Heart left ventricle (tissue), 16 donors: ENCODE measurements at places on chromosomes 12 and 14.

DNA sequence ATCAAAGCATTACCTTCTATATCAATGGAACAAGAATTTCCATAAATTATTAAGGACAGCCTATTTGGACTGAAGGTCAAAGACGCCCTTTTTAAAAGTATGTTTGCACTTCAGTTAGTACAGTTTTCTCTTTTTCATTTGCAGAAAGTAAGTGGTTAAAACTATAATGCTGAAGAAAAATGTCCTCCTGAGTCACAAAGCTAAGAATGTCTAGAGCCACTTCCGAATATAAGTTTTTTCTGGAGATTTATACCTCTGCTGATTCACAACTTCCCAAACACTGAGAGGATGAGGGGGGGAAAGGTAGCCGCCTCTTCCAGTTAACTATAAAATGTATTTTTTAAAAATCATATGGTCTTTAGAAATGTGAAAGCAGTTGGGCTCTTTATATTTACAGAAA, 84.9 kb downstream of the DUSP6 start:
- no peak for DNase-seq

DNA sequence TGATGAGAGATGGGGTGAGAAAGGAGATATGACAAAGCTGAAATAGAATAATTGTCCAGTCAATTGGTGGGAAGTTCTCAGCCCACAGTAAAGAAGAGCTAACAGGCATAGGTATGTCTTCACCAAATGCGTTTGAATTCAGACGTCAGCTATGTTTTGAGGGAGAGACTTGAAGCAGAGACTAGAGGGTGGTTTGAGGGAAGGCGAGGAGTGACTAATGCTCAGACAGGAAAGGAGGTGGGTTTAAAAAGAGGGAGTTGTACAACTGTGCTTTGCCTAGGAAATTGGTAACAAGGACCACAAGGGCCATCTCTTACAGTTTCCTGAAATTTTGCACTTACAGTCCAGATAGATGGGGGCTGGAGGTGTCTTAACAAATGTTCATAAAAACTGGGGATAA, 6.4 kb downstream of the JKAMP start:
- no peak for DNase-seq

GRCh38 chr12:125983094-125983783, 918.0 kb downstream of the AACS start:
- peak; percentile 33 for DNase-seq

- DNase-seq: no peak
These were observed 86.5 kb downstream of the CAND1 start for GRCh38 chr12:67355428-67356379.

GRCh38 chr12:104763168-104763805, 194.8 kb downstream of the SLC41A2 start:
- no peak for DNase-seq

- no peak for DNase-seq
These were observed 323.4 kb downstream of the ACSS3 start for GRCh38 chr12:81401241-81401640.

- DNase-seq: no peak
These were observed 267.7 kb upstream of the G2E3 start for GRCh38 chr14:30291216-30291615.

DNA sequence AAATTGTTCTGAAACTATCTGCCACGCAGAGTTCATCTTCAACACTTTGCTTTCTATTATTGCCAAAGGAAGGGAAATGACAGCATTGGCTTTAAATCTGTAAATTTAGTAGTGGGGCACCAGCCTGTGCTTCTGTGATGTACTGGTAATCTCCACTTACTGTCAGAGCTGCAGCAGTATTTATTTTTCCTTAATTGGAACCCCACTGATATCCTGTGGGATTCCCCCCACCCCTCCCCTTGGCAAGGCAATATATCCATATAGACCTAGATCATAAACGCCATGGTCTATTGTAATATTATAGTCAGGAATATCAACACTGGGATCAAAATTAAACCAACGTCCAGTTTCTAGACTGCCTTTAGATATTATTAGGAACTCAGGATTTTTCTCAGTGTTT, 96.7 kb downstream of the RMST start:
- DNase-seq: no peak

- DNase-seq: no peak
These were observed 45.3 kb downstream of the SPRING1 start for GRCh38 chr12:116692605-116693004.

GRCh38 chr14:66652525-66653106, 144.7 kb downstream of the GPHN start:
- DNase-seq: no peak

GRCh38 chr12:28051516-28052354, 79.2 kb upstream of the PTHLH start:
- DNase-seq: no peak

GRCh38 chr12:68805592-68806120, 2.3 kb upstream of the MDM2 start:
- DNase-seq: no peak

- no peak for DNase-seq
These were observed 49.5 kb upstream of the EGLN3 start for GRCh38 chr14:34000396-34000795.

DNA sequence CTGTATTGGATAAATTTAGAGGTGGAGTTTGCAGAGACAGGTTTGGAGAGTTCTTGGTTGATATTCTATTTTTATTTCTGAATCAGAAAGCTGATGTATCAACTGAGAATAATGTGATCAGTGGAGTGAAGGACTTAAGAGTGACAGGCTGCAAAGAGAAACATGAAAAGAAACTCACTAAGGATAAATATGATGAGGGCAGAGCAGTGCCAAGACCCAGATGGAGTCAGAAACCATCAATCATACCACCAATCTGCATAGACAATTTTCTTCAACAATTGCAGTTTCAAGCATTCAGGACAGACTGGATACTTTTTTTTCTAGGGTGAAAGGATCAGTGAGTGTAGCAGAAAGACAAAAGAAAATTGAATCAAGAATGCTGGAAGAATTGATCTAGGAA, 226.7 kb upstream of the NAV3 start:
- no peak for DNase-seq

GRCh38 chr14:77242752-77243151, 28.3 kb downstream of the NGB start:
- no peak for DNase-seq

DNA sequence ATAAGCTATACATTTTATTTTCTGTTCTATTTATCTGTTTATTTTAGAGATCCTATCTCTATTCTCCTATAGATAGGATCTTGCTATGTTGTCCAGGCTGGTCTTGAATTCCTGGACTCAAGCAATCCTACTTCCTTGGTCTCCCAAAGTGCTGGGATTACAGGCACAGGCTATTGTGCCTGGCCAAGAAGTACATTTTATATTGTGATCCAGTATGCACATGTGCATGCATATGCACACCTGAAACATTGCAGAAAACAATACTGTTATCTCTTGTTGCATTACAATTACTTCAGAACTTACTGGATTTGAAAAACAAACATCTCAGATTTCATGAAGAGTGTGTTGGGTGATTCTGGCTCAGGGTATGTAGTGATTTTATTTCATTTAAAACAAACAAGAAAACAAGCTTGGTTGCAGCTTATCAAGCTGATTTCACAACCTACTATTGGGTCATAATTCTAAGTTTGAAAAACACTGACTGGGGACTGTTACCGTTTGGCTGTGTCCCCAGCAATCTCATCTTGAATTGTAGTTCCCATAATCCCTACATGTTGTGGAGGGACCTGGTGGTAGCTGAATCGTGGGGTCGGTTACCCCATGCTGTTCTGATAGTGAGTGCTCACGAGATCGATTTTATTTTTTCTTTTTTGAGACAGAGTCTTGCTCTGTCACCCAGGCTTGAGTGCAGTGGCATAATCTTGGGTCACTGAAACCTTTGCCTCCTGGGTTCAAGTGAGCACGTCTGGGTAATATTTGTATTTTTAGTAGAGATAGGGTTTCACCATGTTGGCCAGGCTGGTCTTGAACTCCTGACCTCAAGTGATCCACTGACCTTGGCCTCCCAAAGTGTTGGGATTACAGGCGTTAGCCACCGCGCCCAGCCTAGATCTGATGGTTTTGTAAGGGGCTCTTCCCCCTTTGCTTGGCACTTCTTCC, 31.3 kb downstream of the ERC1 start:
- DNase-seq: no peak

GRCh38 chr14:50022661-50023060, 93.7 kb downstream of the VCPKMT start:
- DNase-seq: no peak

GRCh38 chr12:14984766-14985285, 12.0 kb downstream of the PDE6H start:
- no peak for DNase-seq

DNA sequence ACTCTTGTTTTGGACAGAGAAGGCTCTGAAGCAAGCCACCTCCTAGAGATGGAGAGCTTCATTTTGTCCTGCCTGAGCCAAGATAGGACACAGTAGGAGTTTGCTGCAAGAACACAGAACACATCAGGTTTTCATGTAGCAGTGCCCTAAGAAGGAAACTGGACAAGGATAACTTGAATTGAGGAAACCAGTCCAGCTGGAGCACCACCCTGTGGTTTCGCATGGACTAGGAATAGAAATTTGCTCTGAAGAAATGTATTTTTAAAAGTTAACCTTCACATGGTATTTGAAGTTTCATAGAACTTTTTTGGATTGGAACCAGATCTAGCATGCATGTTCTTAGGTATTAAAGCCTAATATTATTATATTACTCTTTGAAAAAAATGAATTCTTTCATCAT, 68.8 kb downstream of the RERG start:
- DNase-seq: no peak

GRCh38 chr12:117790198-117790597, 178.6 kb downstream of the KSR2 start:
- no peak for DNase-seq

DNA sequence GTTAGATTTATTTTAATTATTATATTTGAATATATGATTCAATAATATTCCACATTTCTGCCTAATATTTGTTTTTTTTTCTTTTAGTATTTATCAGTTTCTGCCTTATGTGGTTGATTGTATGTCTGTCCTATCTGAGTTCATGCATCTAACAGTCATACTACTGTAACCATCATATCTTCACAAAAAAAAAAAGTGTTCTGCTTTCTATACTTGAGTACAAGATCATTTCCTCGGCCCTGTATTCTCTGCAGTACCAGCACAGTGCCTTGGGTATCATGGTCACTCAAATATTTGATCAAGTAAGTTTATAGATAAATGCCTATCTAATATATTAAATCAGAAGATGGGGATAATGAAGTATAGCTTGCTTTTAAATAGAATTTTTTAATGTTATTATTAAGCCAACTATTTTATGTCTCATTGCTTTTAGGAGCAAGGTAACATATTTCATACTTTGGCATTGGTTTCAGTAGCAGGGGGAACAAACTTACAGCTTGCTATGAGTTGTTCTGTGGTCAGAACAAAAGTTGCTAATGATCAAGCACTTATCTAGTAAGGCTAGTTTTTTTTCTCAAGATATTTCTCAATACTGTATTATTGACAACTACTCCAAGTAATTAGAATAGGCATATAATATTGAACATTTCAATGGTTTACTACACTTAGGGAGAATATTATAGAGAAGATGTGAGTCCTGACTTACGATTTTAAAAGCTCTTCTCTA, 290.5 kb upstream of the FBXO33 start:
- no peak for DNase-seq

GRCh38 chr12:45214071-45214470, 1.8 kb upstream of the ANO6 start:
- DNase-seq: no peak

- no peak for DNase-seq
These were observed 17.7 kb downstream of the IRAK4 start for GRCh38 chr12:43776498-43776897.

DNA sequence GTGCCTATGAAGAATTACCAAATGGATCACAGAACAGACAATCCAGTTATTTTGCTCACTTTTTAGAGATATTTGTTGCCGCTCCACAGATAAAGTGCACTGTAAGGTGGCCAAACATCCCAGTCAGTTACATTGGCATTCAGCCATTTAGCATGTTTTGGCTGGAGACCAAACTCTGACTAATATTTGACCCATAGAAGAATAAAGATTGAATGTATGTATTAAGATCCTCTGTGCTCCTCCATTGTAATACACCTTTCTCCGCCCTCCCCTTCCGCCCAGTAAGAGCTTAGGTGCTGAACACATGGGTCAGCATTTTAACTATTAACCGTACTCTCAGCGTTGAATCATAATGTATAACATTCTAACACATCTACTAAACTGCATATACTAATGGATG, 163.4 kb downstream of the ANO6 start:
- DNase-seq: no peak

DNA sequence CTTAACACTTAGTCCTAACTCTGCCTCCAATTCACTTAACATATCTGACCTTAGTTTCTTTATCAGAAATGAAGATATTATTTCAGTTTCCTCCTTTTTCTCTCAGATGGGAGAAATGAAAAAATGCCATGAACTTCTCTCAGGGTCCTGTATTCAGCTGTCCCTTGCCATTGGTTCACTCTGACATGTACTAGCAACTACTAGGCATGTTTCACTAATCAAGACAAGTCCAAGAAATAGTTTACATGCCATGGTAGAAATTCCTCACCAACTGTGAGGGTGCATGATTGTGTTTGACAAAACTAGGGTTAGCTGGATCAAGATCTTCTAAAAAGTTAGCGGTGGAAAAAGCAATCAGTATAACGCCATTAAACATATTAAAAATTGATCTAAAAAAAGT, 7.0 kb upstream of the ATXN7L3B start:
- no peak for DNase-seq

DNA sequence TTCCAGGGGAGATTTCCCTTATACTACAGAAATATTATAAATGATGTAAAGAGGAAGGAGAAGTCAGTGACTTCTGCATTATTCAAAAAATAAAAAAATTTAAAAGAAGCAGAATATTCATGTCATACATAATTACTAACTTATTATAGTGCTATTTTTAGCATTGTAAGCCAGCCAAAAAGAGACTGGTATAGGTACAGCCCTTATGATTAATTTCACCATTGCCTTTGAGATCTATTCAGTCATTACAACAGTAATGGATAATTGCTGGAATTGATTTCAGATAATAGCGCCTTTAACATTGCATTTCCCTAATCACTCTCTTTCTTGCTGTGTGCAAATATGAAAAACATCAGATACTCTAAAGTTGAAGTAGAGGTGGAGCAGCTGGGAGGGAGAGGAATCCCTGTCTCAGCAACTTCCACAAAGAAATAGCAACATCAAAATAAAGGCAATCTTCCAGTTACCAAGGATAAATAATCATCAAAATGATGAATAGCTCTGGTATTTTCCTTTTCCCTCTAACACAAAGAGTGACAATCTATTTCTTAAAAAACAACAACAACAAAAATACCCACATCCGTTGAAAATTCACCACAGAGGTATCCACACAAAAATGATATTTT, 71.8 kb upstream of the OVCH1 start:
- DNase-seq: no peak
